Right renal pelvis (tissue), 4 donors: ENCODE measurements at places on chromosomes 5 and 9. TPM values are rescaled to one million over a fixed set of nuclear protein-coding genes. Genes with fewer than 3 reads are reported as not detected.

DNA sequence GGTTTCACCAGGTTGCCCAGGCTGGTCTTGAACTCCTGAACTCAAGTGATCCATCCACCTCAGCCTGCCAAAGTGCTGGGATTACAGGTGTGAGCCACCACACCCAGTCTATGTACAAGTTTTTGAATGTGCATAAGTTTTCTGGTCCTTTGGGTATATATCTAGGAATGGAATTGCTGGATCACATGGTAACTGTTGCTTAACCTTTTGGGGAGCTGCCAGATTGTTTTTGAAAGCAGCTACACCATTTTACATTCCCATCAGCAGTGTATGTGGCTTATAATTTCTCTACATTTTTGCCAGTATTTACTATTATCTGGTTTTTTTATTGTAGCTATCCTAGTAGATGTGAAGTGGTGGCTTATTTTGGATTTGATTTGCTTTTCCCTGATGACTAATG is 8.9 kb upstream of the LNPEP start:
- DNase-seq, result no peak

SHC3 gene
- 3.2 TPM for polyA plus RNA-seq

DNA sequence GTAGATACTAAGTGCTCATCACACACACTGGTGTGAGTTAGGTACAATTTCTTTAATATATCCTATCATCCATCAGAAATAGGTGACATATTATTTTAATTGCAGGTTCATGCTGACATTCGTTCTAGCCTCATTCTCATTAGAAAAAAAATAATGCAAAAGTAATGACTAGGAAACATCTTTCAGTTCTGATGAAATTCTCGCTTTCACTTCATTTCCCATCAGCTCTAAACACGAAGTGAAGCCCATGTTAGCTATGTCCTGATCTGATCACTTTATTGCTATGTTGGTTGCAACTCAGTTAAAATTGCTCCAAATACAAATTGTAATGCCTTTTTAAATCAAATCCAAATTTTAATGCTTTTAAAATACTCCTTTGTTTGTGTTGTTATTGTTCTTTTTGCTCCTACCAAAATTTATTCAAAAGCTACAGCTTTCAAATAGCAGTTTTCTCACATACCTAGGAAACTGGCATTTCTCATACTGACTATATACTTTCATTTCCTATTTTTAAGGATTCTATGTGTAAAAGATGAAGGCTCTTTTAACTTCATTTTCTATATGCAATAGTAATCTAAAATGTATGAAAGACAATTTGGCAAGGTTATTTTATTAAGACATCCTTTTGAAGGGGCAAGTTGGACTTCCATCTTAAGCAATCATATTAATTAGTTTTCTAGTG is 1237.8 kb upstream of the ACO1 start:
- DNase-seq, result no peak

DNA sequence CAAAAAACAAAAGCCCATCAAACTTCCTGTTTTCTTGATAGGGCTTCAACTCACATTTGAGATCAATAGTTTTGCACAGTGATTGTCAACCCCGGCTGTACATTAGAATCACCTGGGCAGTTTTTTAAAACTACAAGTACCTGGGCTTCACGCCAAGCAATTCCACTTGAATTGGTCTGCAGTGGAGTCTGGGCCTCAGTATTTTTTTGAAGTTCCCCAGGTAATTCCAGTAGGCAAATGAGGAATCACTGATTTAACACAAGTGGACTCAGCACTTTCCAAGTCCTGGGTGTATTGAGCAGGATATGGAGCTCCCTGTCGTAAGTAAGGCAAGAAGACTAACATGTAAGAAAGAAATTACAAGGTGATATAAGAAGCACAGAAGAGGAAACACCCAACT is 14.8 kb upstream of the SMIM15 start:
- no peak for DNase-seq

- DNase-seq, result no peak
Observed at GRCh38 chr9:70262366-70262765, 3.6 kb downstream of the SMC5 start.

LTC4S gene
- 2.7 TPM for polyA plus RNA-seq

FOXD4 gene
- 0.36 TPM for polyA plus RNA-seq

DNA sequence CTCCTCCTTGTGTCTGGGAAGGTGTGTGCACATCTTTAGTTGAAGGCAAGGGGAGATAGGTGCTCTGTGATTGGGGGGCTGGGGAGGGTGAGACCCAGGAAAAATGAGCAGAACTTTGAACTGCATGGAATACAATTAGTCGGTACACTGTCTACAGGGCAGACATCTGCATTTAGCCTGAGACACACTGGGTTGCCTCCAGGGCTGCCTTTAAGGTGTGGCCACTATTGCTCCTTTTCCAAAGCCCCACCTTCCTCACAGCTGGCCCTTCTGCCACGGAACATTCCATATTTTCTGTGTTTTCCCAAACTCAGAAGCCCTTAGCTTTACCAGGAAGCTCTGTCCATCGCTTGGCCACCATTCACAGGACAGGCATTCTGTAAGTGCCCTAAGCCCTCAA is 247.9 kb downstream of the HSPA4 start:
- DNase-seq, result no peak

DNA sequence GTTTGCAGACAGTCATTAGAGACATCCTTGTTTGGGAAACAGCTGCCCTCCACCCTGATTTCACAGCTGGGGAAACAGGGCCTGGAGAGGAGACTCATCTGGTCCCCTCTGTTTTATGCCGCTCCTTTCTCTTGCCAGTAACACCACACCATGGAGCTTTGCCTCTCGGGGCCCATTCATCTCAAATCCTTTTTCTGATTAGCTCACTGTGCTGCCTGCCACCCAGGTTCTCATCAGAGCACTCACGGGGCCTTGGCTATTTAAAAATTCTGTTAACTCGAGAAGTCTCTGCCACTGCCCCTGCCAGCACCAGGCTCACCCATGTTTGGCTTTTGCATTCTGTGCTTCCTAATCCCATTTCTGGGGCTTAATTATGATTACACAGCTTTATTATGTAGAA is 36.8 kb upstream of the C5orf58 start:
- no peak for DNase-seq

GRCh38 chr9:78884611-78885150 is 587.8 kb downstream of the PSAT1 start:
- no peak for DNase-seq

DNA sequence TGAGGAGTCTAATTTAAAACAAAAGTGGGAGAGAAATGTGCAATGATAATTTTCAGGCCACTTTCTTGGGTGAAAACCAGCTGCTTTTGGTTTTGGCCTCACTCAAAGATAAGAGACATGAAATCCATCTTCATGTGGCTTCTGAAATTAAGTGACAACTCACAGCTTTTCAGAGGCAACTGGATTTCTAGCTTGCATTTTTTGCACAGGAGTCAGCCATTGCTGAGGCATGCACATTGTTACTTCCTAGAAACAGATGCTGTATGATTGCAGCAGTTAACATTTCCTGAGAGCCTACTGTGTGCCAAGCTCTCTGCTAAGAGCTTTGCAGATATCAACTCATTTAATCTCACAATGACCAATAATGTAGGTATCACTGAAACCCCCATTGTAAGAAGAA is 562.6 kb downstream of the NR2F1-AS1 start:
- no peak for DNase-seq

- DNase-seq, result no peak
Observed at GRCh38 chr5:113295111-113295539, 139.7 kb downstream of the TSSK1B start.

TAF11L8 gene
- not detected for polyA plus RNA-seq

DNA sequence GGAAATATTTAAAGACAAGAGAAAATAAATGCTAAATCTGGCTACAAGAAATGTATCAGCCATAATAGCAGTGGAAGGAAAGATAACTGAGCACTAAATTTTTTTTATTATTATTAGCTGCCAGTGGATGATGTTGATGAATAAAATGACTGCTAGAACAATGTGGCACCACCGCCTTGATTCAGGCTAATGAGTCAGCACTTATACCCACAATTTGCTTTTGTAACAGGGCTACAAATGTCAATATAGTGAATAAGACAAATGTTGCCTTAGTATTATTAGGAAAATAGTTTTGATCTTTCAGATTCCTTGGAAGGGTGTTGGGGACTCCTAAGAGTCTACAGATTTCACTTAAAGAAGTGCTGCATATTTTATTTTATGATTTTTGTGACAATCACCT is 555.2 kb upstream of the GRAMD2B start:
- no peak for DNase-seq

URM1 gene
- polyA plus RNA-seq, result 57.1 TPM

DNA sequence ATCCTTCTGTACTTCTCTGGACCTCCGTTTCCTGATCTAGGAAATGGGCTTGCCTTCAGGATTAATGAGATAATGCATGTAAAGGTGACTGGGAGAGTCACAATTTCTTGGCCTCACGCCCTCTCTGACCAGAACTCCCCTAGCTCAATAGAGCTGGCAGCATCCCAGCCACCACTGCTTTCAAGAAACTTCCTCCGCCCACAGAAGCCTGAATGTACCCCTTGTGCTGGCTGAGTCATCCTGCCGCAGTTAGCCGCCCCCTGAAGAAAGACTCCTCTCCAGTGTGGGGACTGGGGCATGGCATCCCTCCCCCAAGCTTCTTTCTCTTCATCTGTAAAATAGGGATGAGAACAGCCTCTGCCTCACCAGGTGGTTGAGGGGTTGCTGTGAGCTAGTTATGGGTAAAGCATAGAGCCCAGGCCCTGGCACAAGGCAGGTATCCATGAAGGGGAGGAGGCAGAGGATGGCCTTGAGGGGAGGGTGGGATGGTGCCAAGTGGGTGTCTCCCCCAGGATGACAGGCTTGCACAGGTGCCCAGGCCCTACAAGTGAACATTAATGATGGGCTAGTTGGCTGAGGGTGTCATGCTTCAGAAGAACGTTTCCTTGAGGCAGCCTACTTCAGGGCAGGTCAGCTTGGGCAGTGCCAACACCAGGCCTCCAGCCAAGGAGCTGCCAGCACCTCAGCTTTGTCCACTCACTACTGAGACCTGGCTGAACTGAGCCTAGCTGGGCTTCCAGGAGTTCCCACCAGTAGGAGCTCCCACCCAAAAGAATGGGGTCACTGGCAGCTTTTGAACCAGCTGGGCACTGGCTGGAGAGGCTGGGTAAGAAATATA is 3.4 kb downstream of the PDLIM4 start:
- DNase-seq, result no peak

PCDHGA1 gene
- polyA plus RNA-seq, result 1.3 TPM

DNA sequence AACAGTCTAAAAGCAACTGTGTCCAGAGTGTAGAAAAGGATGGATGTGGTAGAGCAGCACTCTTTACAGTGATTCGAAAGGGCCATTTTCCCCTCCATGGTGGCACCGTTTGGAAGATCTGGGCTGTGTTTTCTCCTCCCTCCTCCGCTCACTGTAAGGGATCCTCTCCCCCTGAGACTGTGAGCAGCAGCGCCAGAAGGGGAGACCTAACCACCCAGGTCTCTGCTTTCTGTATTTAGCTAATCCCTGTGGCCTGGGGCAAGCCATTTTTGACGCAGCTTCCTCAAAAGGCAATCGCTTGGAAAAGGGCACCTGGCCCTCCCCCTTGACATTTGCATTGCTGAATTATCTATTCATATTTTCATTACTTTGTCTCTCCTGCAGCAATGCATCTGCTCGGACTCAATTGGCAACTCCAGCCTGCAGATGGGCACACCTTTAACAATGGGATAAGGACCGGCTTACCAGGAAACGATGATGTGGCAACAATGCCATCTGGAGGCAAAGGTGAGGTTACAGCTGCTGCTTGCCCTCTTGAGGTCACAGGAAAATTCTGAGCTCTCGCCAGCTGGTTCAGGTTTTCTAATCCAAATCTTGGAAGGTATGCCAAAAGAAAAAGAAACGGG is 244.3 kb upstream of the WWC1 start:
- peak; percentile 54 for DNase-seq

DNA sequence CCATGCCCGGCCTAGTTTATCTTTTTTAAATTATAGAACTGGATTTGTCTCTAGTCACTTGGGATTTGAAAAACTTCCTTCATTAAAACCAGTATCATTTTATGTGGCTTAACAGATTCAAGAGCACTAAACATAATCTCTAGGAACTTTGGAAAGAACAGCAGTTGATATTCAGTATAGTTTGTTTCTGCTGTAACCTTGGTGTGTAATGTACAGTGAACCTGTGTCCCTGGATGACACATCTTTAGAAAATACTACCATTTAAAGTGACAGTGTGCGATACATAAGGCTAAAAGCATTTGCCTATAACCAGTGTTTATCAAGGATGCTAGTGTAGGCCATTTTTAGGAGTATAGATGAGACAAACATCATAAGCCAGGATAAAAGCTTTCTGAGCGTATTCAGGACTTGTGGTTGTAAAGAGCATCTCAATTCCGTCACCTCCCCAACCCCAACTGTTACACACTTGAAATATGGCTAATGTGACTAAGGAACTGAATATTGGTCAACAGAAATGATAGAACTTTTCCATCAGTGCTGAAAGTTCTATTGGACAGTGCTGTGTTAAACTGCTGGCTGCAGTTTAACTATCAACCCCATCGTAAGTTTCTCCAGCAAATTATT is 4.4 kb downstream of the SNX18 start:
- DNase-seq, result no peak

GRCh38 chr5:169827769-169828168 is 152.5 kb downstream of the INSYN2B start:
- DNase-seq, result no peak
